ENCODE measurements at places on chromosomes 4 and X. TPM values are rescaled to one million over a fixed set of nuclear protein-coding genes. Genes with fewer than 3 reads are reported as not detected.

- H3K4me3 ChIP-seq: no peak overlapping the region
- no peak for DNase-seq
- no peak overlapping the region for H3K27ac ChIP-seq
- no peaks in the 10 kb centered on the region for H3K36me3 ChIP-seq
- H3K27me3 ChIP-seq: no peaks in the 10 kb centered on the region
Observed at GRCh38 chr4:123741906-123742305, 345.3 kb downstream of the SPRY1 start.

GRCh38 chr4:176874721-176875445 is 82.2 kb upstream of the VEGFC start:
- peaks cover 45% of the 10 kb centered on the region for H3K4me1 ChIP-seq
- H3K27ac ChIP-seq: no peak overlapping the region
- no peak for DNase-seq
- H3K36me3 ChIP-seq: peaks cover 35% of the 10 kb centered on the region
- no peaks in the 10 kb centered on the region for H3K27me3 ChIP-seq

- H3K27ac ChIP-seq: no peak overlapping the region
- no peak overlapping the region for H3K4me3 ChIP-seq
- peaks cover 4% of the 10 kb centered on the region for H3K36me3 ChIP-seq
- peaks cover 5% of the 10 kb centered on the region for H3K27me3 ChIP-seq
- no peaks in the 10 kb centered on the region for H3K4me1 ChIP-seq
- no peak for DNase-seq
Observed at GRCh38 chr4:5211282-5211839, 160.1 kb downstream of the STK32B start.

GRCh38 chr4:38125816-38126215 is 165.6 kb downstream of the PTTG2 start:
- no peak for DNase-seq
- peaks cover 40% of the 10 kb centered on the region for H3K36me3 ChIP-seq
- H3K4me3 ChIP-seq: no peak overlapping the region
- H3K4me1 ChIP-seq: peaks cover 45% of the 10 kb centered on the region
- H3K27me3 ChIP-seq: peaks cover 2% of the 10 kb centered on the region
- no peak overlapping the region for H3K27ac ChIP-seq

- H3K4me3 ChIP-seq: peak overlapping the region; percentile 56
- no peak for DNase-seq
- H3K27me3 ChIP-seq: no peaks in the 10 kb centered on the region
- H3K27ac ChIP-seq: peak overlapping the region; percentile 12
Observed at GRCh38 chrX:131763674-131764073, 219.8 kb downstream of the OR13H1 start.

The DMRTC1B gene
- total RNA-seq: not detected

The MBNL3 gene
- total RNA-seq: 1.3 TPM

GRCh38 chrX:110442635-110443034 is 84.0 kb downstream of the RTL9 start:
- no peaks in the 10 kb centered on the region for H3K4me1 ChIP-seq
- H3K27ac ChIP-seq: no peak overlapping the region
- peaks cover 21% of the 10 kb centered on the region for H3K27me3 ChIP-seq

DNA sequence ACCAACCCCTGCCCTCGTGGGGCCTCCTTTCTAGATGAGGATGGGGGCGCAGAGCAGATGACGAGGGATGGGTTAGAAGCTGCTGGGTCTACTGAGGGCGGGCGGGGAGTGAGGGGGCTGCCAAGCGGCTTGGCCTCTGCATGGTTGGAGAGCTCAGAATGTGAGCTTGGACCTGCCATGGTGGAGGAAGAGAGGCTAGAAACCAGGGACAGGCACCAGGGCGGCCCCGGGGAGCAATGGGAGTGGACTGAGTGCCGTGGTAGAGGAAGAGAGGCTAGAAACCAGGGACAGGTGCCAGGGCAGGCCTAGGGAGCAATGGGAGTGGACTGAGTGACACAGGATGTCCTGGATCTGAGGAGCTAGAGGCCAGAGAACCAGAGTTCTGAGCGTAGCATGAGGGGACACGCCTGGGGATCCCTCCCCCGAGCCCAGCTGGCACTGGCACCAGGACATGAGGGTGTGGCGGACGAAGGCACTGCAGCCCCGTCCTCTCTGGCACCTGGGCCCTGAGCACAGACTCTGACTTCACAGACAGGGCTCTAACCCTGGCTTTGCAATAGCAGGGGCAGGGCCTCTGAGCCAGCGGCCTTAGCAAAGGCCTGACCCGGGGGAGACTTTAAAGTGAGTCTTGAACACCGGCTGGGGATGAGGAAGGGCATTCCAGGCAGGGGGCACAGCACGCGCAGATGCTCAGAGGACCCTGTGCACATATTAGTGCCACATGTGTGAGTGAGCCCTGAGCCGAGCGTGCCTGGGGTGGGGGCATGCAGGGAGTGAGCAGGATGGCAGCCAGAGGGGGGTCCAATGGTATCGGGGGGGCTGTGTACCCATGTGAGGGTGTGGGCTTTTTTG is 214.0 kb upstream of the PSAPL1 start:
- H3K36me3 ChIP-seq: peaks cover 18% of the 10 kb centered on the region
- H3K27ac ChIP-seq: peak overlapping the region; percentile 95
- DNase-seq: no peak
- peaks cover 60% of the 10 kb centered on the region for H3K4me1 ChIP-seq
- peak overlapping the region; percentile 45 for H3K4me3 ChIP-seq

- no peaks in the 10 kb centered on the region for H3K4me1 ChIP-seq
- H3K27ac ChIP-seq: no peak overlapping the region
- no peak for DNase-seq
- H3K27me3 ChIP-seq: no peaks in the 10 kb centered on the region
- no peak overlapping the region for H3K4me3 ChIP-seq
- H3K36me3 ChIP-seq: no peaks in the 10 kb centered on the region
Observed at GRCh38 chr4:167399201-167399600, 164.9 kb upstream of the SPOCK3 start.

GRCh38 chr4:87031920-87032319 is 97.1 kb downstream of the AFF1 start:
- H3K36me3 ChIP-seq: no peaks in the 10 kb centered on the region
- no peaks in the 10 kb centered on the region for H3K27me3 ChIP-seq
- H3K4me3 ChIP-seq: no peak overlapping the region
- no peak for DNase-seq
- H3K4me1 ChIP-seq: peaks cover 6% of the 10 kb centered on the region
- H3K27ac ChIP-seq: no peak overlapping the region

The TLR2 gene
- not detected for total RNA-seq

DNA sequence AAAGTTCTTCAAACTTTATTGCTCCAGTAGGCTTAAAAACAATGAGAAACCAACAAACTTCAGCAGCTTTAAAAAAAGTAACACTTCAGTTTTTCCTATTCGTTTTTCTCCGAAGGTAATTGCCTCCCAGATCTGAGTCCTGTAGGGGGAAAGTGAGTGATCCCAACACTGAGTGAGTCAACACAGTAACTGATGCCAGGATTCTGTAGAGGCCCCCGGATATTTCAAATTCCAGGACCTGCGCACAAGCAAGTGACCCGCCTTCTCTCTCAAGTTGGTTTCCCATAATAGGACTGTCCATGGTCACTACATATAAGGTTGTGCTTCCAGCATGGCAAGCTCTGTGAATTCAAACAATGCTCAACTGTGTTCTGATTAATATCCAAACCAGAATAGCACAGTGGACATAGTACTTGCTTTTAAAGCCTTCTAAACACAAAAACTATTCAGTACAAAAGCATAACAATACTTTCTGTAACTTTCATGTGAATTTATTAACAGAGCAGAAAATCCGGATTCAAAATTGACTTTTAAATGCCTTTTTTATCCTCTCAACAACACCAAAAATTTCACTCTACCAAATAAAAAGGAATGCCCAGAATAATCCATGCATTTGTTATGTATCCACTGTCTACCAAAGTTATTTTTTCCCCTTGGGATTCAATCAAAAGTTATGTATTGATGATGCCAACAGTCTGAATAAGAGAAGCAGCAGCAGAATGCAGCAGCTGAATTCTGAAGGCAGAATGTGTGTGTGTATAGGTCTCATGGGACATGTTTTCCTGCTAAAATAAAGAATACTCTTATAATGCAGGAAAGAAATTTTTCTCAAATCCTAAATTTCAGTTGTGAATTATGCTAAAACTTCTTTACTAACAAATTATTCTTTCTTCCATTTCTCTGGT is at the start of gene DMD:
TSS of gene DMD (minus strand) at position 194 of the 905 bp plus-strand sequence. CDS start 237 bp downstream, outside the sequence.
- no peak within 1 kb of the TSS for H3K4me3 ChIP-seq
- DNase-seq: no peak
- no peaks in the 10 kb centered on the region for H3K36me3 ChIP-seq
- H3K27me3 ChIP-seq: no peaks in the 10 kb centered on the region
- H3K27ac ChIP-seq: no peak within 1 kb of the TSS

The MED28 gene
- 32.6 TPM for total RNA-seq

The CITED1 gene
- not detected for total RNA-seq

GRCh38 chr4:119510395-119511149 is 118.0 kb downstream of the PDE5A start:
- H3K4me1 ChIP-seq: peaks cover 42% of the 10 kb centered on the region
- peaks cover 25% of the 10 kb centered on the region for H3K36me3 ChIP-seq
- H3K4me3 ChIP-seq: no peak overlapping the region
- no peaks in the 10 kb centered on the region for H3K27me3 ChIP-seq
- DNase-seq: peak; percentile 27

The PDLIM3 gene
- not detected for total RNA-seq

GRCh38 chrX:41480508-41481260 is 33.5 kb downstream of the NYX start:
- H3K27me3 ChIP-seq: no peaks in the 10 kb centered on the region
- peaks cover 5% of the 10 kb centered on the region for H3K4me1 ChIP-seq
- H3K4me3 ChIP-seq: no peak overlapping the region
- no peak overlapping the region for H3K27ac ChIP-seq
- no peak for DNase-seq

- peaks cover 35% of the 10 kb centered on the region for H3K36me3 ChIP-seq
- no peak overlapping the region for H3K4me3 ChIP-seq
- peaks cover 6% of the 10 kb centered on the region for H3K4me1 ChIP-seq
- H3K27ac ChIP-seq: peak overlapping the region; percentile 29
Observed at GRCh38 chr4:94244087-94244828, 36.6 kb downstream of the SMARCAD1 start.

DNA sequence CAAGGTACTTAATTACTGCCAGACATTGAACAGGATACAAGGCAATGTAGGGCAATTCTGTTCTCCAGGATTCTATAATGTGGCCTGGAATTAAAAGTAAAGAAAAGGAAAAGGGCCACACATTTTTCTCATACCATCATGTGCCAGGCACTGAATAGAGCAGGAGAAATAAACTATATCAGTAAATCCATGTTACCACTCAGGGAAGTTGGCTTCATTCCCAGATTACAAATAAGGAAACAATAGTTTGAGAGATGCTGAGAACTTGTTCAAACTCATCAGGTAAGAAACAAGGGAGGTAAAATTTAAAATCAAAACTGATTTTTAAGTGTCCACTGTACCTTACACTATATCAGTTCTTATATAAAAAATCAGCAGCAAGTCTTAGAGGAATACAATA is 645.0 kb upstream of the ATOH1 start:
- H3K27me3 ChIP-seq: no peaks in the 10 kb centered on the region
- H3K4me1 ChIP-seq: no peaks in the 10 kb centered on the region
- no peaks in the 10 kb centered on the region for H3K36me3 ChIP-seq
- no peak for DNase-seq

The PAQR3 gene
- total RNA-seq: 22.0 TPM

The CFAP99 gene
- not detected for total RNA-seq

The FANCB gene
- 8.7 TPM for total RNA-seq

- peaks cover 11% of the 10 kb centered on the region for H3K27me3 ChIP-seq
- H3K4me3 ChIP-seq: no peak overlapping the region
- no peak for DNase-seq
- H3K36me3 ChIP-seq: no peaks in the 10 kb centered on the region
Observed at GRCh38 chr4:6478546-6479220, 6.3 kb upstream of the PPP2R2C start.

The EDA gene
- not detected for total RNA-seq

- H3K4me1 ChIP-seq: peaks cover 23% of the 10 kb centered on the region
- peak; percentile 16 for DNase-seq
- peaks cover 1% of the 10 kb centered on the region for H3K27me3 ChIP-seq
- H3K27ac ChIP-seq: no peak overlapping the region
- no peak overlapping the region for H3K4me3 ChIP-seq
- no peaks in the 10 kb centered on the region for H3K36me3 ChIP-seq
Observed at GRCh38 chr4:177699365-177700213, 257.4 kb upstream of the AGA start.

The FGD1 gene
- 16.2 TPM for total RNA-seq
